T-helper 9 cell (primary cell): ENCODE measurements at places on chromosomes 1 and 21.
A peak's percentile ranks its signal among the peaks of the same experiment; 100 is the strongest.

GRCh38 chr1:184494929-184495328 is 108.1 kb downstream of the C1orf21 start:
- DNase-seq = no peak

DNA sequence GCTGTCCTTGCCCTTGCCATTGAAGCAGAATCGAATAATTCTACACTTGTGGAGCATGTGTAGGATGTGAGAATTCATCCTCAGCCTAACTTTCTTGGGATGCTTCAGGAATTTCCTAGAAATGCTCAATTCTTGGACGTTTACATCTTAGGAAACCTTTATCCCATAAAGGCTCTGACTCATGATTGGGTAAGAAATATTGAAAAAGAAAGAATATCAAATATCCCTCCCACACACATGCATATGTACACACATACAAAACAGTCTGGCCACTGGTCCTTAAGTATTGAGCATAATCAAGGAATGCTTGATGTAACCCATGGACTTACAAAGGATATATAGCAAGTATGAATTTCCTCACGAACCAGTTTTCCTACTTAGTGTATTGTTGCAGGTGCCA is 83.9 kb upstream of the IPO9 start:
- no peak for DNase-seq

- no peak for DNase-seq
Observed at GRCh38 chr1:25563330-25564215, 20.2 kb downstream of the LDLRAP1 start.

DNA sequence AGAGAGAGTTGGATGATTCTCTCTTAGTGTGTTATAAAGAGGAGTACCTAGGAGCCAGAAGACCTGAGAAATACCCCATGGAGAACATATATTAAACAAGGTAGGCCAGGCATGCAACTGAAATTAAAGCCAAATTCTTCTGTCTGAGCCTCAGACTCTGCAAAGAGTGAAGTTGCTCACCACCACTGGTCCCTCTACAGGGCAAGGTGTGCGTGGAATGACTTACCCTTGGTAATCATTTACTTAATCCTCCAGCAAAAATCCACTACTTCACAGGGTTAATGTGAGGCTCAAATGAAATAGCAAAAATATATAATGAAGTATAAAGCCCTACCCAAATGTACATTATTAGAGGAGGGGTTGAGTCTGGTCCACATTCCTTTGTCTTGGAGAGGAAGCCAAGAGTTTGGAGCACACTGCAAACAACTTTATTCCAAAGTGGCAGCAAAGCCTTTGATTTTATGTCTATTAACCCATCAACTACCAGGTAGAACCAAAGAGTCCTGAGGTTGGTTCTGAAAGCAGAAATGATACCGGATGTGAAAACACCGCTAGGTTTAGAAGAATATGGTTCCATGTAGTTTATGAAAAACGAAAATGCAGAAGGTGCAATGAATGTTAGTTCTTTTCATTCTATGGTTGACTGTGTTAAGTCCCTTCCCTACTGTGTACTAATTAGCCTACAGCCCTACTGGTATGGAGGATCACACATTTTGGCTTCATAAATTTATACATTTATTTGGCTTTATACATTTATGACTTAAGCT is 8.5 kb downstream of the SSR2 start:
- no peak for DNase-seq

GRCh38 chr1:26110731-26111529 is 694 bp upstream of the PDIK1L start:
- peak; percentile 69 for DNase-seq

- no peak for DNase-seq
Observed at GRCh38 chr1:50264590-50264989, 155.9 kb downstream of the ELAVL4 start.

- no peak for DNase-seq
Observed at GRCh38 chr1:168273575-168273974, 7.1 kb upstream of the TBX19 start.

GRCh38 chr1:111214884-111215283 is 12.6 kb upstream of the CHI3L2 start:
- no peak for DNase-seq

- DNase-seq = no peak
Observed at GRCh38 chr1:39205781-39206464, 1.4 kb downstream of the MACF1 start.

- DNase-seq = no peak
Observed at GRCh38 chr1:175207971-175208370, 15.4 kb upstream of the KIAA0040 start.

- DNase-seq = no peak
Observed at GRCh38 chr1:65985393-65986066, 192.8 kb downstream of the PDE4B start.

DNA sequence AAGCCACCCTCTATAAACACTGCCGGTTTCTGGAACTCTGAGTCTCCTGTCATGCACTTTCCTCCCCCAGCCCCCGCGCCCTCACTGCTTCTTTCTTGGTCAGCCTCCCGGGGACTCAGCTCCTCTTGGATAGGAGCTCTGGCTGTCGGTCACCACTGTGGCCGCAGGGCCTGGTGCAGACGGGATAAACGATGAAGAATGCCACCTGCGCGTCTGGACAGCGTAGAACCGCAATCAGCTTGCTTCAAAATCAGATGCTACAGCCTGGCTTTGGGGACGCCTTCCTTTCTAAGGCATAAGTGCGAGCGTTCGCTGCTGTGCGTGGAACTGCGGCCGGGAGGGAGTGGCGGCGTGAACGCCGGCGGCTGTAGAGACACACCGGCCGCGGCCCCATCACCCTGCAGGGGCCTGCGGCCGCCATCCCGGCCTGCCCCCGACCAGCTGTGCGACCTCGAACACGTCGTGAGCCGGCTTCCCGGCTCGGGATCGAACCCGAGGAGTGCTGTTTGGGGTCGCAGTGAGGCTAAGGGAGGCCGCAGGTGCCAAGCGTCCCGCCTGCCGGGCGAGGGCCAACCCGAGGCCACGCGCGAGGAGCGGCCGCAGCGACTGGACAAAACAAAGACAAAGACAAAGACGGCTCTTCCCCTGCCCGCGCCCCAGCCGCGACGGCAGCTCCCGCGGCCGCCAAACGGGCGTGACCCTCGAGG is 688 bp downstream of the PTTG1IP start:
- no peak for DNase-seq

DNA sequence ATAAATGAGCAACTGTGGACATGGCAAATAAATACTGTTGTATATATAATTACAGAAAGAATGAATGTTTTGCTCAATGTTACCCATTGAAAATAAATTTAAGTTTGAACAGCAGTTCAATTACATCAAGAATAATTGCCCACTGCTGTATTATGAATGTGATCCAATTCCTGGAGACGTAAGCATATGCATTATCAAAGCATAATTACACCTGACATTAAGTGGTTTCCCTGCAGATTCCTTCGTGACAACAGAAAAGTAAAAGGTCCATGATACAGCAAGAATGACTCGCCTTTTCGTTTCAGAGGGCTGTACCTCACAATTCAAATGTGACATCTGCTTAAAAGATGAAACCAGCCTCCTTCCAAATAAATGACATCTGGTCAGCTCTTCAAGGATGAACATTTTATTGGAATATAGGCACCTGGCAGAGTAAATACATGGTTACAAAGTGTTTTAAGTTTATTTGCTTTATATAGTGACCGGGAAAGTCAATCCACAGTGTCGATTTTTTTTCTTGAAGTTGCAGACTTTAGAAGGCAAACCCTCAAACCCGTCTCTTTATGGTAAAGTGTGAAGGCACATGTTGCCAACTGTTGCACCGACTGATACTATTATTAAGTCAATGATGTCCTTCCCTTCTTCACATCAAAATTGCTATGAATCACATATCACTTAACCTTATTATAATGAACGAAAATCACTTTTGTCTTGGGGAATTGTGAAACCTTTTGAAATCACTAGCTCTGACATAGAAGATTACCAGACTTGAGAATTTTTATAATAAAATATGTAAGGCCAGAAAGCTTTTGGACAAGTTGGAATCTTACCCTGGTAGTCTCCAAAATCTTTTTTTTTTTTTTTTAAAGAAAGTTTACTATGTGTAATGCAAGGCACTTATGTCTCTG is 36.2 kb upstream of the EDEM3 start:
- DNase-seq = no peak

GRCh38 chr1:75765697-75766355 is 20.2 kb upstream of the RABGGTB start:
- DNase-seq = no peak

GRCh38 chr1:29591601-29592260 is 355.4 kb downstream of the PTPRU start:
- no peak for DNase-seq
